Vagina (tissue), 2 donors: ENCODE measurements at places on chromosomes 5 and 9.

GRCh38 chr9:107587191-107587963, 97.8 kb upstream of the KLF4 start:
- DNase-seq, result no peak

DNA sequence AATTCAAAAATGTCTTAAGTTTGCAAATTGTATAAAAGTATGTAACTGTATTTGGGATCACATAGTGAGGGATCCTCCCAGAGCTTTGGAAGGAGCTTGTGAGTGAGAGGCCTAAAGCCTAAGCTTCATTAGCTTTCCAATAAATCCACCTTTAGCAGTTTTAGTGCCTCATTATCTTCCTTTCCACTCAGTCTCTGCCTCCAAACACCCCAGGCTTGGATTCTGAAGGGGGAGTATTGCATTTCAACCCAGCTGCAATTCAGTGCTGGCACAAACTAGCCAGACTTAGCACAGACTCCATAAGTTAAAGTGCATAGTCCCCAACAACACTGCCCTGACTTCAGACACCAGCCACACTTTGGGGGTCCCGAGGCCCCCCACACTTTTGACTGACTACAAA, 113.5 kb downstream of the SMARCA2 start:
- DNase-seq, result no peak

DNA sequence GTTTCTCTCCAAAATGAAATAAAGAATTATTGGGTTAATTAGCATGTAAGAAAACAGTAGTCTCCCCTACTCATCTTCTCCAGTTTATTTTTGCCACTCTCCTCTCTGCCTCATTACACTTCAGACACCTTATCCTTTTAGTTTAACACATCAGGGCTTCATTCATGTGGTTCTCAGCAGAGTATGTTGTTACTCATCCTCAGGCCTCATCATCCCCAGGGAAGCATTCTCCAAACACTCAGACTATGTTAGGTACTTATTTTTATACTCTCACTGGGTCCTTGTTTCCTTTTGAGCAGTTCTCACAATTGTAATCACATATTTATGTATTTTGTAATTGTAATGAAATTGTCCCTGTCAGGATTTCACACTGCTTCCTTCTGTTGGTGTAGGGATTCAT, 470.5 kb downstream of the PDE4D start:
- DNase-seq, result no peak

- DNase-seq, result no peak
Measured at GRCh38 chr5:176908675-176909368, 9.7 kb upstream of the HK3 start.

- no peak for DNase-seq
Measured at GRCh38 chr5:96615223-96615622, 47.0 kb upstream of the CAST start.

- DNase-seq, result no peak
Measured at GRCh38 chr5:152439791-152440190, 34.7 kb upstream of the NMUR2 start.

DNA sequence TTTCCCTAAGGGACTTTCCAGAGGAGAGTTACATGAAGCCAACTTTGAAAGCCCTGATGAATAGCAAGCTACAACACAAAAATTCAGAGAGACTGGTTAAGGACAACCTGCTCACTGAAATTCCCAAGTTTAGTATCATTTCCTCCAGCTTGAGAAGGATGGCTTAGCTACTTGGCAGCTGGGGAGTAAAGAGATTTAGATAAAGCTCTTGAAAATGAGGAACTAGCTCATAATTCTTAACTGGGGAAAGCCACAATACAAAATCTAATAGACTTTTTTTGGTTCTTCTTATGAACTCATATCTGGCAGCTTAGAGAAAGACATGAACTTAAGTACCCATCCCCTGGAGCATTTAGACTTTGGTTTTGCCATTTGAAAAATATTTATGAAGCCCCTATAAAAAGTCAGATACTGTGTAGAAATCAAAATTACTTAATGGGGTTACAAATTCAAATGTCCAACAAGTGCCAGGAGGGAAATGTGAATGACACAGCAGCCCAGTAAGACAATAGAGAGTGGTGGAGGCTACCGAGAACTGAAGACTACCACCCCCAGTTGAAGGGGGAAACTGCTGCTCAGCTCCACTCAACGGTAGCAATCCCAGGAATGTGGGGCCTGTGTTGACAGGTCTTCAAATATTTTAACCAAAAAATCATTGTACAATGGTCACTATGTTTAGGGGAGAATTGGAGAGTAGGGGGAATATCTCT, 79.4 kb upstream of the ADRB2 start:
- no peak for DNase-seq

- no peak for DNase-seq
Measured at GRCh38 chr5:97142521-97143254, at the start of gene LIX1. Gene LIX1, minus strand, starts transcription at chr5:97142611. Its CDS starts 35 bp downstream, at chr5:97142576.
